ENCODE measurements at places on chromosomes 1 and 21. TPM values are rescaled to one million over a fixed set of nuclear protein-coding genes. Genes with fewer than 3 reads are reported as not detected.

DNA sequence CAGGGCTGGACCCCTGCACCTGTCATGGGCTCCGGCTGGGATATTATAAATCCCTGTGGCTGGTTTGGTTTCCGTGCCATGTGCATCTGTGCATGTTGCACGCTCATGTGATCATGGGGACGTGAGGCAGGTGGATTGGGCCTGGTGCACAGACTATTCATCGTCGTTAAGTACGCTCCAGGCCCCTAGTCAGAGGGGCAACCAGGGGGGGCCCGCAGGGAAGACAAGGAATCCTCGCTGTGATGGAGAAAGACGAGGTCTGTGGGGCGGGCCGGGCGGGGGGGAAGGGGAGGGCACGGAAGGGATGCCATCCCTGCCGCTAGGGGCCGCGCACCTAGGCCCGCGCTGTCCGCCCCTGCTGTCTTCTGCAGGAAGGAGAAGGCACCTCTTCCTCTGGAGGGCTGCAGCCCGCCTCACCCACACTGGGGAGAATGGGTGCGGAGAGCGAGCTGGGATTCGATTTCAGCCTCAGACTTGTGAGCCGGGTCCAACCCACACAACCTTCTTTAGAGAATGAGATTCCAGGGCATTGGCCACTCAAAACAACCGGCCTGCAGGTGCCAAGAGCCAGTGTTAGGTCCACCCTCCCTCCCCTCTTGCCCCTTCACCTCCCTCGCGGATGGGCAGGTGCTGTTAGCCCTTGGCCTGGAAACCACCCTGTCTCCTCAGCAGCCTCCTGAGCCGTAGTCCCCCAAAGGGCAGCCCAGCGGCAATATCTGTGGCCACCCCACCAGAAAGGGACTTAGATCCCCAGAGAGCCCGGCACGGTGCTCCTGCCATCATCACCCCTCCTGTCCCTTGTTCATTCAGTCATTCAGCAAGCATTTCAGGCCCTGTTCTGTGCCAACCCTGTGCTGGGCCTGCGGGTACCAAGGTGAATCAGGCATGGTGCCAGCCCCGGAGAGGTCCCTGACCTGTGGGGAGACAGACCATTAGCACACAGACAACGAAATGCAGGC lies 950 bp upstream of the LRP8 start:
- DNase-seq: no peak

GRCh38 chr1:210234329-210234757 lies 1.7 kb downstream of the SERTAD4 start:
- DNase-seq: no peak

APOBEC4 gene
- not detected for total RNA-seq

DNA sequence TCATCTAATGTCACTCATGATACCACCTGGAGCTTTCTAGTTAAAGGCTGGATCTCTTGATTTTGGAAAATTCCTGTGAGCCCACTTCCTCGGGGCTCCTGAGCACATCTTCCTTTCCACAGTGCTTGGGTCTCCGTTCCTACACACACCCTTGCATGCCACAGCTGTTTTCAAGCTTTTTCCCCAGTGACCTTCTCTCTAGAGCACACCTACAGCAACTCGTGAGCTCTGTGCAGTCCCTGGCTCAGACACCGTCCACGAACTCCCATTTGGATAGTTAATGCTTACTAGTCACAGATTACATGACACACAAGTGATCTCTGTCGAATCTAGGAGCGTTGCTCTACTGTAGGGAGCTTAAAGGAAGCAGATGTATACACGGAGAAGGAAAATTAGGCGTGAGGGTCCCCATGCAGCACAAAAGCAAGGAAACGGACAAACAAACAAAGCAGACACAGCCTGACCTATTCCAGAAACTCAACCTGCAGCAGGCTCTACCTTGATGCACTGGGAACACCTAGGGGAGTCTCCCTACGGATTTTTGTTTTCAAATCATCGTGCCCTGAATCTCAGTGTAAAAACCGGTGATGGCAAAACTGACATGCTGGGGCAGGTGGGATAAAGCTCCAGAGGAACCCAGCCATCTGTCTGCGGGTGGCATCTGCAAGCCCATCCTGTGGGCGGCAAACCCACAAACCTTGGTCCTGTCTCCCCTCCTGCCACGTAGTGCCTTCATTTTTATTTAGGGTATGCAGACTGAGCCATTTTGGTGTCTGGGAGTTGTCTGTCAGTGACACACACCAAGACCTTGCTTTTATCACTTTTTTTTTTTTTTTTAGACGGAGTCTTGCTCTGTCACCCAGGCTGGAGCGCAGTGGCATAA lies 177.8 kb downstream of the RUNX1 start:
- no peak for DNase-seq

ZFP69B gene
- 2.5 TPM for total RNA-seq

IFI44L gene
- total RNA-seq: 556 TPM

DNA sequence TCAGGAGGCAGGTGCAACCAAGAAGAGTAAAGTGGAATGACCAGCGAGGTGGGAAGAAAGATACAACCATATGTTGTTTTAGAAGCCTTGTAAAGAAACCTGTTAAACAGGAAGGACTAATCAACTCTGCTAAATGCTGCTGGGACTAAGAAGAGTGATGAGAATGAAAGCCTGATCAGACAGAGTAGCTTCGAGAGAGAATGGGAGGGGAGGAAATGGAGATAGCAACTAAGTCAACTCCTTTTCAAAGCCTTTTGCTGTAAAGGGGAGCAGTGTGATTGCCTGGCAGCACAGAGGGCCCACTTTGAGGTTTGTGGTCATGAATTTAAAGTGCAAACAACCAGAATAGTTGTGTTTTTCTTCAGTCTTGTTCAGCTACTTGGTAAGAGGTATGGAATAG lies 31.4 kb downstream of the SLC30A7 start:
- no peak for DNase-seq

- peak; percentile 8 for DNase-seq
Measured at GRCh38 chr21:33115631-33116510, 45.9 kb downstream of the OLIG1 start.

- peak; percentile 34 for DNase-seq
Measured at GRCh38 chr1:84998642-84999280, 1.8 kb upstream of the MCOLN2 start.

DNA sequence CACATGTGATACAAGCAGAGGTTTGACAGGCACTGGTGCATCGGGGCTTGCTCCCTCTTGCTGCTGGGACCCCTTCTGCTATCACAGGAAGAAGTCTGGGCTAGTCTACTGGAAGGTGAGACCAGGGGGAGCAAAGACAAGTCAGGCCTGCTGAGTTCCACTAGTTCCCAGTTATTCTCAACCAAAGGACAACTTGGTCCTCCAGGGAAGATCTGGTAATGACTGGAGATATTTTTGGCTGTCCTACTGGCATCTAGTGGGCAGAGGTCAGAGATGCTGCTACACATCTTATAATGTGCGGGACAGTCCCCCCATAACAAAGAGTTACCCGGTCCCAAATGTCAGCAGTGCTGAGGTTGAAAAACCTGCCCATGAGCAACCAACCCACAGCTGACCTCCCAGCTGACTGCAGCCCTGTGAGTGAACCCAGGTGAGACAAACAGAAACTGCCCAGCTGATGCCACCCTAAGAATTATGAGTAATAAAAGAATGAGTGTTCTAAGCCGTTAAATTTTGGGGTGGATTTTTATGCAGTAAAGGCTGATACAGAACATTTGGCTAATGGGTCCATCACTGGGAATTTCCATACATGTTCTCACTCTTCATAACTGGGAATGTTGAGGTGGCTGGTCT lies 71.6 kb downstream of the NENF start:
- no peak for DNase-seq

GRCh38 chr1:74753104-74753503 lies 20.2 kb downstream of the TYW3 start:
- no peak for DNase-seq

GRCh38 chr1:82604524-82604923 lies 803.8 kb downstream of the ADGRL2 start:
- DNase-seq: peak; percentile 16

DNA sequence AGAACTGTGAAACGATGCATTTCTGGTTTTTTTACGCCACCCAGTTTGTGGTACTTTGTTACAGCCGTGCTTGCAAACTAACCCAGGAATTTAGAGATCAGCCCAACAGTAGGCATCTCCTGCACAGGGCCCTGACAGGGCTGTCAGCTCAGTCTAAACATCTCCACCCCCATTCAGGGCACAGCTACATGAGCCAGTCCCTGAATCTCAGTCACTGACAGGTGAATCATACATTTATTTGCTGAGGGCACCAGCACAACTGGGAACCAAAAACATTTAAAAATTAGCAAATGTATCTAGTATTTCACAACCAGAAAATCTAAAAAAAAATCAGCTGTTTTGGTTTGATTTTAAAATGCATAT lies 30.7 kb downstream of the PRDX6 start:
- peak; percentile 83 for DNase-seq

DNA sequence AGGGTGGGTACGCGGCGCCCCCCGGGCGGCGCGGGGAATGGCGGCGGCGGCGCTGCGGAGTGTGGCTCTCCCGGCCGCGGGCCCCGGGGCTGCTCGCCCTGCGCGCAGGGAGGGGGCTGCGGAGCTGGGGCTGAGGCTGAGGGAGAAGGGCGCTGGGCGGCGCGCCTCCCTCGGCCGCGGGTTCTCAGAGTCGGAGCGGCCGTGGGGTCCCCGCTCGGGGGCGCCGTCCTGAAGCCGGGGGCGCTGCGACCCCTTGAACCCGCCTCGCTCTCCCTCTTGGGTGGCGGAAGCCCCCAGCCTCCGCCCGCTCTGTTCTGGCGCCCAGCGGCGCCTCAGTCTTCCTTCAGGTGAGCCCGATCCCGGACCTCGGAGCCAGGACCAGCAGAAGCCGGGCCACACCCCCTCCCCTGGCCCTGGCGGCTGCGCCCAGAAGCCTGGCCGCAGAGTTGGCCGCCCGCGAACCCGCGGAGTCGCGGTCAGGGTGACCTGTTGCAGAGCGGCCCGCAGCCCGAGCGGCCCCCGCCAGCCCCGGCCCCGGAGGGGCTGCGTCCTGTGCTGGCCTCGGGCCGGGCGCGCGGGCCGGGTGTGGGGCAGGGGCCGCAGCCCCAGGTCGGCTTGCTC lies 532 bp downstream of the RALGPS2 start:
- peak; percentile 58 for DNase-seq

PDPN gene
- total RNA-seq: 4.1 TPM

GRCh38 chr1:53250325-53250724 lies 12.0 kb upstream of the MAGOH start:
- no peak for DNase-seq

DNA sequence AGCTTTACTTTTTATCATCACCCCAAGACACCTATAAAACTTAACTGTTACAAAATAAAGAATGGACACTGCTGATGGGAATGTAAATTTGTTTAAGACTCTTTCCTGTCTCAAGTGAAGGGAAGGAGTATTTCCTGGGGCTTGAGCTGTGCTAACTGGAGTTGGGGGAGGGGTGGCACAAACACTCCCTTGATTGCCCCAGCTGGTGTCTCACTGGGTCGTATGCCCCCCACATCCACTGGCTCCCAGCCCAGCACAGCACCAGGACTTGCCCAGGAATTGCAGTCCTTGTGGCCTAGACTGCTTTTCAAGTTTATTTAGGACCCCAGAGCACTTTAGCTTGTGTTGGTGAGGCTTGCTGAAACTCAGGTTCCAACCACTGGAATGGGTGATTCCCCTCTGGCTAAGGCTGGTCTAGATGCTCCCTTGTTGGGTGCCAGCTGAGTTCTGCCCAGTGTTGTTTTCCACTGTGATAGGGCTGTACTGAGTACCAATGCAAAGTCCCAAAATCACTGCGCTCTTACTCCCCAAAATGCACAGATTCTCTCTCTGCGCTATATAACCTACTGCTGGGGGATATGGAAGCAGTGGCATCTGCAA lies 49.1 kb upstream of the DR1 start:
- DNase-seq: no peak

RGS4 gene
- 80.4 TPM for total RNA-seq

DNA sequence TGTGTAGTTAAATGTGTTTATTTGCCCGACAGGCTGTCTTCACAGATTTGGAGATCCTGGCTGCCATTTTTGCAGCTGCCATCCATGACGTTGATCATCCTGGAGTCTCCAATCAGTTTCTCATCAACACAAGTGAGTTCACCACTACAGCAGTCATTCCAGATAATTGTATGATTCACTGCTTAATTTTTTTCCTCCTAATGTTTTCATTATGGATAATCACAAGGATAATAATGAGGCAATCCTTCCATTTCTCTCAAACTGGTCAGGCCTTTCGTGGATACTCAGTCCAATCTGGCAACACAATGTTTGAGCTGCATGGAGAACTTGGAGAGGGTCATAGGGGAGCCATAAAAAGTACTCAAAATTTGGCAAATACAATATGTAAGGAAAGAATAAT lies 168.3 kb upstream of the SGIP1 start:
- no peak for DNase-seq

- DNase-seq: peak; percentile 45
Measured at GRCh38 chr21:32702702-32703101, 25.1 kb downstream of the SYNJ1 start.

- DNase-seq: peak; percentile 22
Measured at GRCh38 chr1:112263453-112263852, 132.6 kb upstream of the CTTNBP2NL start.

- DNase-seq: peak; percentile 50
Measured at GRCh38 chr1:199784138-199784895, 243.2 kb upstream of the NR5A2 start.

GRCh38 chr1:234839663-234840062 lies 229.7 kb upstream of the IRF2BP2 start:
- DNase-seq: peak; percentile 41

DNA sequence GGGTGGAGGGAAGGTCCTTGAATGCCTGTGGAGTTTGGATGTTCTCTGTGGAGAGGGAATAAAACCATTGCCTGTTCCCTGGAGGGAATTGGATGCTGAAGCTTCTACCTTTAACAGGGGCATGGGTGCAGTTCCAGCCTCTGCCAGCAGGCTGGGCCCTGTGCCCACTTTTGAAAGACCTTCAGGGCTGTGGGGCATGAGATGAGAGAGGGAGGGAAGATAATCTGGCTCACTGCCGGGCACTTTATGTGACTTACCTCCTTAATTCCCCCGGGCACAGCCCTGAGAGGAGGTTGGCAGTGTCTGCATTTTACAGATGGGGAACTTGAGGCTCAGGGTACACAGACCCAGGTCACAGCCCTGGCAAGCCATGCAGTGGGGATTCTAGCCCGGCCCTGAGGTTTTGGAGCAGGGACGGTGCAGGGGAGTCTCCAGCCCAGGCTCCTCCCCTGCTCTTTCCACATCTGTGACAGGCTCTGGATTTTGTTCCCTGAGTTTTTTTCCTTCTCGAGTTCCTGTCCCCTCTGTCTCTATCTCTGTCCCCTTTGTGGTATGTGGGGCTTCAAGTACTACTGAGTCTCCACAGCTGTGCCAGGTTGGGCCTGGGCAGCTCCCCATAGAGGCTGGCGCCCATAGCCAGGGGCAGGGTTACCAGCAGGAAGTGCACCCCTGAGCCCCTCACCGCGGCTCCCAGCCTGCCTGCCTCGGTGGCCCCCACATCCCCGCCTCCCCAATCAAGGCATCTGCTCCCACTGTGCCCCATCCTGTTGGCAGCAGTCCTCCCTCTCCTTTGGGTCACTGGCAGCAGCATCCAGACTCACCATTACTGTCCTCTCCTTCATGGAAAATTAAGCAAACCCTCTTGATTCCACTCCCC lies 14.0 kb upstream of the THEMIS2 start:
- peak; percentile 86 for DNase-seq
